ENCODE measurements at places on chromosomes 6 and 20. TPM values are rescaled to one million over a fixed set of nuclear protein-coding genes. Genes with fewer than 3 reads are reported as not detected.

- DNase-seq = no peak
Measured at GRCh38 chr6:148716811-148717210, 30.0 kb upstream of the UST start.

MSH5 gene
- 13.8 TPM for polyA plus RNA-seq

GRCh38 chr6:46299253-46299652 lies 128.5 kb upstream of the ENPP5 start:
- DNase-seq = no peak

LHFPL5 gene
- not detected for polyA plus RNA-seq

- DNase-seq = no peak
Measured at GRCh38 chr6:18506382-18507017, 119.3 kb downstream of the RNF144B start.

DNA sequence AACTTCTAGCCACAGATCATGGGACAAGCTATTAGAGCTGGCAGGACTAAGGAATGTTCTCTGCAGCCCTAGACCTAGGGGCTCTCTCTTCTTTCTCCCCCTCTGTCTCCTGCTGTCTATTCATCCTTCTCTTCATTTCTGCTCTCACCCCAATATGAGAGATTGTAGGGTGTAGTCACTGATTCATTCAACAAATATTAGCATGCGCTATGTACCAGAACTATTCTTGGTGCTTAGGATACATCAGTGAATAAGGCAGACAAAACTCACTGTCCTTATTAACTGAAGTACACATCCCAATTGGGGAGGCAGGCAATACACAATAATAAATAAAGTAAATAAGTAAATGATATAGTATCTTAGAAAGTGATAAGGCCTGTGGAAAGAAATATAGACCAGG lies 14.7 kb upstream of the SIRPB2 start:
- DNase-seq = no peak

GNL1 gene
- 75.7 TPM for polyA plus RNA-seq

GRCh38 chr20:47281376-47281775 lies 75.1 kb downstream of the ZMYND8 start:
- no peak for DNase-seq

LY6G6D gene
- not detected for polyA plus RNA-seq

BTN1A1 gene
- 0.28 TPM for polyA plus RNA-seq

DNA sequence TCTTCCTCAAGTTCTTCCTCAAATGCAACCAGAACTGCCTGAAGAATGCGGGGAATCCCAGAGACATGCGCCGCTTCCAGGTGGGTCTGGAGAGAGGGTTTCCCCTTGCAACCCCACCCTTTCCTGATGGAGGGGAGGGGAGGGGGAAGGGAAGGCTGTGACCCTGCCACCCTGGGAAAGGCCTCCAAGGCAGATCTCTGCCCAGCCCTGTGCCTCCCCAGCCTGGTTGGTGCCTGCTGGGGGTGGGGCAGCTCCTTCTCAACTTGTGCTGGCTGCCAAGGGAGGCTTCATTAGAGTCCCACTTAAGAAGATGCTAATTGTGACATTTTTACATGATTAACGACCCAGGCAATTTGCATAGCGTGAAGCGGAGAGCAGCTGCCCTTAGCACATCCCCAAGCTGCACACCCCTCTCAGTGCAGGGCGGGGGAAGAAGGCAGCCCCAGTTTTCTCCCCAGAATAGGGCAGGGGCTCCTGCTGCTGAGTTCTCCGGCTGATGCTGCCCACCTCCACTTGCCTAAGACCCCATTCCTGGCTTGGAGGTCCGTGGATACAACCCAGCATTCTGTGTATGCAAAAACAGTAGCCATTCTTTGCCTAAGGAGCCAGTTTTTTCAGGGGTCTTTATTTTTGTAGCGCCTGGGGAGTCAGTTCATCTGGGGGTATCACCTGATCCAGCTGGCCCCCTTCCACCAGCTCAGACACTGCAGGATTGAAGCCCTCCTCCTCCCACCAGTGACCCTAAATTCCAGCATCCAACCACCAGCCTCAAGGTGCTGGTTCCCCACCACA lies 51.7 kb downstream of the CPXM1 start:
- DNase-seq = no peak

DNA sequence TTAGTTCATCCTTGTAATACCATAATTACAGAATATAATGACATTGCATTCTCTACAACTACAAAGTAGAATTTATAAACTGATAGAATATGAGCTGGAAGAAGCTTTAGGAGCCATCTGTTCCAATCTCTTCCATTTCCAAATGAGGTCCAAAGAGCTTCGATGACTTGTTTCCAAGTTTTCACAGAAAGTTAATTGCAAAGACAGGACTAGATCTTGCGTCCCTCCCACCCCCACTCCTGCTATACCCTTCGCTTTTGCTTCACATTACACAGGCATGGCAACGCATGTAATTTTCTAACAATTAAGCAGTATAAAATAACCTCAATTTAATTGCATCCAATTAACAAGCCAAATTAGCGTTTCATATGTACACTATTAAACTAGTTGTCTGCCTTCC lies 7.0 kb downstream of the HIVEP2 start:
- DNase-seq = no peak

GRCh38 chr6:51384736-51385135 lies 566.1 kb downstream of the TFAP2B start:
- no peak for DNase-seq

PTPRK gene
- 54.2 TPM for polyA plus RNA-seq

OXT gene
- polyA plus RNA-seq = 0.47 TPM

RBPJL gene
- polyA plus RNA-seq = not detected

DNA sequence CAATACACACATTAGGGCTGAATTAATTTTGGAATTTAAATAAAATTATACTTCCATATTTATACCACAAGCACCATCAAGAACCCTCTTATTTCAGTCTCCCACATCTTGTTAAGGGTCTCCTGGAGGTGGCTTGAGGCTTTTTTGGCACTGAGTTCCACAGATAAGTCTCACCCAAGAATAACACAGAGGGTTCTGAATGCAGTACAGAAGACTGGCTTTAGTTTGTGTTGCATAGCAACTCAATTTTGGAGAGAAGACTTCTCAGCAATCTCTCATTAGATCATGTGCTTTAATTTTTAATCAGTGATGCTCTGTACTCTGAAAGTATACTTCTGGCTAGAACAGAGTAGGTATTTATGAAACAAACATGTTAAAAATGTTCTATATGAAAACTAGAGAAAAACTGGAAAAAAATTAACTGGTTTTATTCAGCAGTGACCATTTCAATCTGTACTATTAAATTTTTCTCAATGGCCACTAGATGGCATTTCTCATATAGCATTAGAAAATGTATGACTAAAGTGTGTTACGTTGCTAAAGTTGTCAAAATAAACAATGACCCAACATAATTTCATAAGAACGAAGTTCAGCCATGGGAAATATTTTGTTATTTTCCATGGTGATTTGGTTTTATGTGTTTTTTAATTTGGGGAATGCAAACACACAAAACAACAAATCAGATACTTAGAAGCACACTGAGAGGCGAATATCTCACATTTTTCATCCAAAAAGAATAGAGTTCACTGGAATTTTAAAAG lies 32.7 kb upstream of the MAP7 start:
- DNase-seq = no peak

DNA sequence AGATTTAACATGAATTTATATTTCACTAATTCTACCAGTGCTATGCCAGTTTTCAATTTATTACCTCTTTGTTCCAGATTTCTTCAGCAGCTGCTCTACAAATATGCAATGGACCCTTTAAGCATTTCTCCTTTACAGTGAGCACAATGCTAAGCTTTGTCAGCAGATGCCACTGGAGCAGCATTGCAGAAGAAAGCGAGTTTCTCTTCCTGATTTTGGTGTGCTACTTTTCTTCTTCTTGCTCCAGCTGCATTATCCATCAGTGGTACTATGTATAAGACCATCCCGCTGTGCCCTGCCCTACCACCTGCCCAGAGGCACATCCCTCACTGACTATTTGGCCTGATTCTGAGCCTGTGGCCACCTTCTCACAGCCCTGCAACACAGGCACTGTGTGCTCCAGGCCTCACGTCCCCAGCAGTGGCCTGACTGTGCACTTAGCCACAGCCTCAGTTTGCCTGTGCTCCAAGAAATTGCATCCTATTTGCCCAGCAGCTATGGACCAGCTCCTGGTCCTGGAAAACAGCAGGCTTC lies 84.1 kb downstream of the TNFAIP3 start:
- no peak for DNase-seq

UST gene
- 11.7 TPM for polyA plus RNA-seq

TMEM151B gene
- polyA plus RNA-seq = 0.62 TPM

DNA sequence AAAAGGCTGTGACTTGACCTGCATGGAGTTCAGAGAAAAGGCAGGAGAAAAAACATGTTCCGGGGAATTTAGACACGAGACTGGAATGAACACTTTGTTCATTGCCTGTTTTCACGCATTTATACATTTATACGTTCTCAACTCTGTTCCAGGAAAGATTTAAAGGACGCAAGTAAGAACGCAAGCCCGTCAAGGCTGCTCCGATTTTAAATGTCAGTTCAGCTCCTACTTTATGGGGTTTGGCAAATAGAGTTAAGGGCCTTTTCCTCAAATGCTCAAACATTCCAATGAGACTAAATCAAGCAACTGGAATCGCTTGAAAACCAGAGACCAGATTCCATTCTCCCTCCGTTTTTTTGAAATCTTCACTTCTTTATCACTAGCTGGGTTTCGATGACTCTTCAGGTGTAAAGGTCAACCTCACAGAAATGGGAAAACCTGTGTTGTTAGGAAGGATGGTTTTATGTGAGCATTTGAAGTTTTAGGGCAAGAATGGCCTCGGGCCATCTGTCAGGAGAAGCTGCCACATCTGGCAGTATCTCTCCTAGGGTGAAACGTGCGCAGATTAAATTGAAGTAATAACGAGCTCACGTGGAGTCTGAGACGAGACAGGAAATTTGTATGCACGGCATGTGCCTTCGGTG lies 24.9 kb downstream of the TTLL2 start:
- no peak for DNase-seq

DNA sequence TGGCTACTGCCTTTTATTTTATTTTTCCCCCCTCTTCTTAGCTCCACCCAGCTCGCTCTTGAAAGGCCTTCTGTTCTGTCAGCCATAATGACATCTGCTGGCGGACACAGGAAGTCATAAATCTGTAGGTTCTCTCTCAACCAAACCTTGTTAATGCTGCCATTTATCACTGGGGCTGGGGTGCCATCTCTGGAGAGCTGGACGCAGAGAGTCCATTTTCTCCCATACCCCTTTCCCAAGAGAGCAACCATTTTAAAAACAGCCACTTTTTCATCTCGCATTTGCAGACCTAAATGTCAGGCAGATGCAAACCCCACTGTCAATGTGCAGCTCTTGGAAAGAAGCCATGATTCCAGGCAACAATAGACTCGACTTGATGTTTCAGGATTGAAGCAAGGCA lies 13.0 kb upstream of the TSHZ2 start:
- no peak for DNase-seq

- DNase-seq = no peak
Measured at GRCh38 chr6:151036869-151037680, 171.6 kb downstream of the MTHFD1L start.

GRCh38 chr6:170222498-170223471 lies 68.1 kb downstream of the DLL1 start:
- no peak for DNase-seq

ATAT1 gene
- polyA plus RNA-seq = 31.8 TPM

- no peak for DNase-seq
Measured at GRCh38 chr6:90044182-90044832, 150.0 kb downstream of the GJA10 start.
